Caco-2 (cell line): ENCODE measurements at places on chromosomes 4 and X.

GRCh38 chrX:149939655-149939904, 1.3 kb upstream of the EOLA2 start:
- no peak for DNase-seq

DNA sequence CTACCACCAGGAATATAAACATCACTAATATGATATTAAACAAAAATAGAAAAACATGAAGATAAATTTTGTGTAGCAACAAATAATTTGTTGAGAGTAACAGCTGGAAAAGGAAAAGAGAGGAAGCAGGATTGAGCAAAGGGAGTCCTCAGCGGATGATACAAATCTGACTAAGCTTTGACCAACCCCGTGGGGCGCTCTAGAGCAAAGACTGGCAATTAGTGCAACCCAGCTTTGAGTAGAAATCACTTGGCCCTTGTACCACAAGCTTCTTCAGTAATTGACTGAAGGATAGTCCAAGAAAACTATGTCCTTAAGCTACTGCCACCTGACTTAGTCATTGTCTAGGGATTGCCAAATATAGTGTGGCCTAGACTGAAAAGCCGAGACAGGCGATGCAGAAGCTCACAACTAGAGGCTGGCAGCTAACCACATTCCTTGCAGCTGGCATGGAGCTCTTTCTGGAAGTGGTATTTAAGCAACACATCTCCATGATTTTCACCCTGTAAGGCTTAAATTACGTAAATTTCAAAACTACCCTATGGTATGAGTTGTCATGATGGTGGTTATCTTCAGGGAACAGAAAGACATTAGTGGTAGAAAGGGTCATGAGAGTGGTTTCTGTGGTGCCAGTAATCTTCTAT, 396.0 kb downstream of the PDGFC start:
- no peak for DNase-seq

DNA sequence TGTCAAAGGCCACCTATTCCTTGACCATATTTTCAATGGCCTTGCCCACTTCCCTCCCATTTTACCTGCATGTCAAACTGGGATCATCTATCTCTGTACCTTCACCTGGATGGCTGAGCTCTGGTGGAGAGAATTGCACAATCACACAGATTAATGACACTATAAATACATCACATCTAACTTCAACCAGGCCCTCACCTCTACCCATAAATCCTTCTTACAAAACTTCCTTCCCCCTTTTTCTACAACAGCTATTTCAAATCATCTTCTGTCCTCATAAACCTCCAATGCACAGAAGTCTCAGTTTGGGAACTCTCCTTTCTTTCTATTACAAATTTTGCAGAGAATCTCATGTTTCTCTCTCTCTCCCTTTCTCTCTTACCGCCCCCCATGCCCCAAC, 9.2 kb downstream of the PALLD start:
- DNase-seq = no peak

DNA sequence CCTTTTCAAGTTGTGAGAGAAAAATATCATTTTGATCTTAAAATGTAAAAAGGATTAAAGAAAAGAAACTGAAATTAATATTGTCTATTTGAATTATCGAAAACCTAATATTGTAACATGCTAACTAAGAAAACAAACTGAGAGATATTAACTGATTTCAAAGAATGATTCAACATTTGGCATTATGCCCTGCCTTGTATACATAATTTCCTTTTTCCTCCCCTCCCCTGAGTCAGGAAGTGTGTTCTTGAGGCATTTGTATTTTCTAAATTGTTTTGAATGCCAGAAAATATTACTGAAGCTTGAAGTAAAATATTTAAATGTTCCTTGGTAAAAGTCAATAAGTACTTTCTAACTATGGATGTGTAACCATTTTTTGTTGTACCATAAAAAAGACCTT, 49.4 kb downstream of the RPS6KA3 start:
- no peak for DNase-seq

DNA sequence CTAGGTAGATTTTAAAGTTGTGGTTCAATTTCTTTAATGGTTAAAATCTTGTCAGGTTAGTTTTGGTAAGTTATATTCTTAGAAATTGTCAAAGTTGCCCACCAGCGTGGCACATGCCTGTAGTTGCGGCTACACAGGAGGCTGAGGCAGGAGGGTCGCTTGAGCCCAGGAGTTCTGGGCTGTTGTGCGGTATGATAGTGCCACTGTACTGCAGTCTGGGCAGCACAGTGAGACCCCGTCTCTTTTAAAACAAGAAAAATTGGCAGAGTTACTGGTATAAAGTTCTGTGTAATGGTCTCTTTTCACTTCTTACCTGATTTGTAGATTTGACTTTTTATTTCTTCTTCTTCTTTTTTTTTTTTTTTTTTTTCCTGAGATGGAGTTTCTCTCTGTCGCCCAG, 64.4 kb downstream of the FAM193A start:
- DNase-seq = no peak
